ENCODE measurements at places on chromosomes 2 and 18. TPM values are rescaled to one million over a fixed set of nuclear protein-coding genes. Genes with fewer than 3 reads are reported as not detected.
A peak's percentile ranks its signal among the peaks of the same experiment; 100 is the strongest.

DNA sequence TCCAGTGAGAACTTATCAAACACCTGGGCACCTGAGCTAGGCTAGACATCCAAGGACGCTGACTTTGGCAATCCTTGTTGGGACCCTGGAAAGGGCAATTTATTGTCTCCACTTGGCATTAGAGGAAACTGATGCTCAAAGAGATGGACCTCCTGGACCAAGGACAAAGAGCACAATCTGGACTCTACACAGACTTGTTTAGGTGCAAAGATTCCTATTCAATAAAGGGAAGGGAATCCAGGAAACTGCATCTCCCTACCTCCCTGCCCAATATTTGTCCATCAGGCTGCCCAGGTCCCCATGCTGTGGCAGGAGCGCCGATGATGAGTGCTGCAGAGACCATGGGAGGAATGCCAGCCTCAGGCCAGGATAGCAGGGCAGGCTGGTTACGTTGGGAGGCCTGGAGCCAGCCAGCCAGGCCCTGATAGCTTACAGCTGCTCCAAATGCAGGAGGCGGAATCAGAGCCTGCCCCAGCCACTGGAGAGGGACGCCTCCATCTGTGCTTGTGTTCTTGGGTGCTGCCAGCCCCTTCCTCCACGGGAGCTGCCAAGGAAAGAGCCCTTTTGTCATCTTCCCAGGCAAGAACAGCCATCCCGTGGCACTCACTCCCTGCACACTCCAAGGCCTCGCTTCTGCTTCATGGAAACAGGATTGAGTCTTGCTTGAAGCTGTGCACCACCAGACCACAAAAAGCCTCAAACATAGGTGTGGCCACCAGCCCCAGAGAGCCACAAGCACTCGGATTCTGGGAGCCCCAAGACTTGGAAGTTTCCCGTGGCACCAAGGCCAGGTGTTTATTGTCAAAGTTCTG, 60.0 kb downstream of the HS1BP3 start:
- DNase-seq = no peak

- no peak for DNase-seq
These were observed 1016.4 kb upstream of the CRIM1 start for GRCh38 chr2:35339211-35339610.

GRCh38 chr18:59353079-59353680, 5.9 kb downstream of the LMAN1 start:
- DNase-seq = peak; percentile 50

- no peak for DNase-seq
These were observed 94.5 kb downstream of the ZBTB7C start for GRCh38 chr18:48314690-48315089.

DNA sequence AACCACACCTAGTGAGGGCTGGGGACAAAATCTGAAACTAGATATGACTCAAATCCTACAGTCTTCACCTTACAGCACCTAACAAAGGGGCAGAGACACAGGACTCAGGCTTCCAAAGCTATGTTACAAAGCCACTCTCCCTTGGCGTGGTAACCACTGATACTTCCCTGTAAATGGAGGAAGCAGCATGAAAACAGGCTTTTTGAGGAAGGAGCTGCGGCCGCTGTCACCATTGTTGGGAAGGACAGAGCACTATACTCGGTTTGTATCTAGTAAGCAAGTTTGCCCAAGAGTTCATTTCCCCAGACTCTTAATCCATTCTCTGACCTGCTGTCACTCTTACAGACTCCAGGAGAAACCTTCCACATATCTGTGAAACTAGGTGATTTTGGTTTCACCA, 60.3 kb downstream of the LONRF2 start:
- DNase-seq = no peak

DNA sequence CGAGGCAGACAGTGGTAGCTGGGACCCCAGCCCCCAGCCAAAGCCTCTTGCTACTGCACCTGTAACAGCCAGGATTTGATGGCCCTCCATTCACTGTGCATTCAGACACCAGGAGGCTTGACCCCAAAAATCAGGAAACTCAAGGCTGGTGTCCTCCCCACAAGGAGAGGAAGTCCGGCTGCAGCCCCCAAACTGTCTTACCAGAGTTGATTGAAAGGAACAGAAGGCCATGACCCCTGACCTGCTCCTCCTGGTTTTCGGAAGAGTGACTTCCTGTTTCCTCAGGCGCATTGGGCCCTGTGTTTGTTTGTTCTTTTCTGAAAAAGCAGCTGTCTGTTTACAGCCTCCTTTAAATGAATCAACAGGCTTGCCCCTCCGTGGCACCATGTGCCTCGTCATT, 111.6 kb downstream of the RNF144A start:
- DNase-seq = no peak

Gene CPLX4
- total RNA-seq = not detected

Gene DNAJC27
- total RNA-seq = 4.3 TPM

- no peak for DNase-seq
These were observed 47.7 kb downstream of the MYO7B start for GRCh38 chr2:127582863-127583861.

DNA sequence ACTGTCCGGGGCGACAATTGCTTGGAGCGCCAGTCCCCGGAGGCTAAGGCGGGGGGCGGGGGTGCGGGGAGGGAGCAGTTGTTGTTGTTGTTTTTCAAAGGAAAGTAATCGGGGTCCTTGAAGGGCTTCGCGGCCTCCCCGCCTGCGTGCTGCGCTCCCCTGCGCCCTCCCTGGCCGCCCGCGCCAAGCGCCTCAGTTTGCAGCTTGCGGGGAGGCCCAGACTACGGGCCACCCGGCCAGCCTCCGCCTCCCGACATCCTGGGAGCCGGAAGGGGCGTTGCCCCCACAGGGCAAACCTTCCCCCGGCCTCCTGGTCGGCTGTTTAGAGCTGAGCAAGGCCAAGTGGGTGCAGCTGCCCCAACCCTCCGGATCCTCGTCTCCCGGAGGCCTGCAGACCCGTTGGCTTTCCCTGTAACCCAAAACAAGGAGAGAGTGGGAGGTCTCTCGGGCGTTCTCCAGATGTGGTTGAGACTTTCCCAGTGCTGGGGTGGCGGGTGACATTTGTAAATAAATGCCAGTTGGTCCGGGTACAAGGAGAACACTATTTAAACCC, 3.7 kb upstream of the SIX3 start:
- no peak for DNase-seq

DNA sequence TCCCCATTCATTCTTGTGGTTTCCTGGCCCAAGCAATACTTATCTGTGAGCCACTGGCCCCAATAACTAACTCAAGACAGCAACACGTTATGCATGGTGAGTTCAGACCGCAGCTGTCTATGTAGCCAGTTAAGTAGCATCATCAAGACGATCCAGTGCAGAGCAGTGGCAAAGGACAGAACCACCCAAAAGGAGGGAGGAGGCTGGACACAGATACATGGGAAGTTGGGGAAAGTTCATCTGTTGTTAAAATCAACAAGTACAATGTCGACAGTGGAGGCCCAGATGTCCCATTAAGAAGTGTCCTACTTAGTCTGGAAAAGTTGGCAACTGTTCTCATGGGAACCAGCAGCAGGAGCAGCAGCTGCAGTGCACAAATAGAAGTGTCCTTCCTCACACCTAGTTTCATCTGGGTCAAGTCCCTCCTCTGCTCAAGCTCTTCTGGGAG, 106.9 kb upstream of the THOC1 start:
- no peak for DNase-seq

DNA sequence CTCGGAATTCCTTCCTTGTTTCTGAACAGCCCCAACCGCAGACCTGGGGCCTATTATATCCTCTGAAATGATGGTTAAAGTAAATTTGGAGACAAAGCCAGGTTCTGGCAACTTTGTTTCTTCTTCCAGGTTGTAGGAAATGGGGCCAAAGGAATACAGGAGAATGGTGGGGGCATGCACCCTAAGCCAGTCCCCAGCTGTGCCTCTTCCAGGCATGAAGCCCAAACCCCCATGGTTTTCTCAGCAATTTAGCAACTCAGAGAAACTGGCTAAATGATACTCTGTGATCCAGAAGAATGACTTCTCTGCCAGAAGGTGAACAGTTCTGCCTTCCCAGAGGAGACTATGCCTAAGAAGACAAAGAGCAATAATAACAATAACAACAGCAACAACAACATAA, 635.0 kb upstream of the FANCL start:
- no peak for DNase-seq

DNA sequence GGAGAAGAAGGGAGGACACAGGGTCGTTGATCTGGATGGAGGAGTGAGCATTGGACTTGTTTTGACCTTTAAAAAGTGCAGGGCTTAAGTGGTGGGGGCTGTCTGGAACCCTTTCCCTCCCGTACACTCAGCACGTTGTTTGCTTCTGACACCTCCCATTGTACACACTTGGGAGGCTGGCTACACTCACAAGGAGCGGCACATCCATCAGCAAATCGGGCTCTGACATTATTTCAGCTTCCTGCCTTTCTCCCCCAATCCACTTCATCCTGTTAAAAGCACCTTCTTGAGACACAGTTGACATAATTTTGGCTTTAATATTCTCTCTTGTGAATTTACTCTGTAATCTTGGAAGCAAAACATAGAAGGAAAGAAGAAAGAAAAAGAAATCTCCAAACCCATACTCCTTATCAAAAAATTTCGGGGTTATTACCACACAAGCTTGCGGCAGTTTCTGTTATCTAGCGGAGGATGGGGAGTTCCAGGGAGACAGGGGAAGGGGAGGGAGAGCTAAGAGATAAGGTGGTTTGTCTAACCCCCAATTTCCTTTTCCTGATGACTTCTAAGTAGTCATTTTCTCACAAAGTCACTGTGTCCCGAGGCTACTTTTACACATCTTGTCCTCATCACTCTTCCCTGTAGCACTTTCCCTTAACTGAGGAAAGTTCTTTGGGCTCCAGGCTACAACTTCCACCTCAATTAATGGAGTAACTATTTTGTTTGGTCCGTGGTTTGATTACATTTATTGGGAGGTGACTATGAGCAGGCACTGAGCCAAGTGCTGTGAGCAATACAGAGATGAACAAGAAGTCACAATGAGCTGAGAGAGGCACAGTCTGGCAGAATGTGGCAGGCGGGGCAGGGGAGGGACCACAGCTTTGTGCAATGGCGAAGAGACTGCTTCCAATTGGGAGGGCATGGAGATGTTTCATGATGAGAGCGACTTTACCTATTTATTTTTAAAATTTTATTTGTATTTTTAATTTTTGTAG, 240.1 kb upstream of the MEX3C start:
- DNase-seq = no peak

- peak; percentile 88 for DNase-seq
These were observed 10.2 kb downstream of the C18orf32 start for GRCh38 chr18:49476664-49477411.

Gene ZNF142
- 14.1 TPM for total RNA-seq

DNA sequence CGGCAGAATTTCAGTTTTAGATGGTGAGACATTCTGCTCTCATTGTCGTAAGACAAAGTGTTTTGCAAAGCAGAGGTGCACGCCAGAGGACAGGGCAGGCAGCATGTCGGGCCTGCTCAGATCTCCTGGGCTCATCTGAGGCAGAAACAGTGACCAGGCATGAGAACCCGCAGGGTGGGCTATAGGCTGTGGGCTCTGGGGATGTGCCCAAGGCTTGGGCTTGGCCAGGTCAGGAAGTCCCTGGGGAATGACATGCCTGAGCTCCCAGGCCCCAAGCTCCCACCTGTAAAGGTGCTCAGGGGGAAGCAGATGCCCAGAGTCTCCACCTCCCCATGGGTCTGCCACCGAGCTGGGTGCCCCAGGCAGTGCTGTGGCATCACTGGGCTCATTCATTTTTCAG, 35.3 kb downstream of the INHBB start:
- DNase-seq = no peak

DNA sequence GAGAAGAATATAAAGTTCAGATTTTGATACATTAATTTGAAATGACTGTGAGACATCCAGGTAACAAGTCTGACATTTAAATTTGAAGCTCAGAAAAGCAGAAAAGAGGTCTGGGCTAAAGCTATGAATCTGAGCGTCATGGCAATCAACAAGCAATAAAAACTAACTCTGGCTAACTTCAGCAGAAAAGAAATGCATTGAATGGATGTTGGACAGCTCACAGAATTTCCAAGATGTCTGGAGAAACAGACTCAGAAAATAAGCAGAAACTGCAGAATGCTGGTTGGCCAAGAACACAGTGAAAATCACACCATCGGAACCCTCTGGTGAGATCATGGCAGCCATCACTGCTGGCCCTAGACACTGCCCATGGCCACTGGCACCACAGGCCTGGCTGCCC, 366.6 kb downstream of the METTL4 start:
- DNase-seq = no peak

Gene TCF4
- 474 TPM for total RNA-seq

All from dermis blood vessel endothelial cell (primary cell).